PC-9 (cell line): ENCODE measurements at places on chromosomes 11 and 22. TPM values are rescaled to one million over a fixed set of nuclear protein-coding genes. Genes with fewer than 3 reads are reported as not detected.

The ETS1 gene
- 18.9 and 23.3 TPM in 2 replicates for total RNA-seq

The EXPH5 gene
- 23.3 and 36.3 TPM in 2 replicates for total RNA-seq

- H3K27me3 ChIP-seq = no peaks in the 10 kb centered on the region
- no peaks in the 10 kb centered on the region for H3K4me1 ChIP-seq
- no peak overlapping the region for H3K4me3 ChIP-seq
- no peak overlapping the region for H3K27ac ChIP-seq
These were observed 175.7 kb upstream of the CARD18 start for GRCh38 chr11:105315287-105315686.

The BARX2 gene
- total RNA-seq = 13.4 and 16.5 TPM in 2 replicates

- DNase-seq = no peak
- H3K36me3 ChIP-seq = no peaks in the 10 kb centered on the region
- H3K27me3 ChIP-seq = 0 out of 2 replicates have a peak, but pooled peaks cover 3% of the 10 kb centered on the region
- H3K27ac ChIP-seq = no peak within 1 kb of the TSS
- H3K4me1 ChIP-seq = no peaks in the 10 kb centered on the region
These were observed at the start of gene OR8H1 for GRCh38 chr11:56292154-56292553. Gene OR8H1 (minus strand): TSS chr11:56292254. CDS start chr11:56291062, 1,192 bp downstream.

GRCh38 chr11:100808904-100809491 is 121.9 kb downstream of the ARHGAP42 start:
- H3K27ac ChIP-seq = no peak overlapping the region
- no peak for DNase-seq

GRCh38 chr11:129408865-129409444 is 33.3 kb downstream of the BARX2 start:
- H3K27ac ChIP-seq = no peak overlapping the region
- no peaks in the 10 kb centered on the region for H3K27me3 ChIP-seq
- no peak for DNase-seq
- H3K4me1 ChIP-seq = 0 out of 2 replicates have a peak, but pooled peaks cover under 1% of the 10 kb centered on the region

GRCh38 chr11:66950112-66950535 is 8.1 kb downstream of the PC start:
- H3K36me3 ChIP-seq = no peaks in the 10 kb centered on the region
- H3K4me1 ChIP-seq = peaks cover 18% of the 10 kb centered on the region
- peak; percentile 94 for DNase-seq
- H3K4me3 ChIP-seq = no peak overlapping the region
- H3K27ac ChIP-seq = peak overlapping the region; percentile 72

The SIRT3 gene
- total RNA-seq = 26.0 and 35.0 TPM in 2 replicates

- no peak overlapping the region for H3K27ac ChIP-seq
- no peaks in the 10 kb centered on the region for H3K27me3 ChIP-seq
- H3K4me3 ChIP-seq = no peak overlapping the region
- H3K36me3 ChIP-seq = no peaks in the 10 kb centered on the region
- DNase-seq = no peak
These were observed 2.1 kb upstream of the RNF26 start for GRCh38 chr11:119332111-119332765.

DNA sequence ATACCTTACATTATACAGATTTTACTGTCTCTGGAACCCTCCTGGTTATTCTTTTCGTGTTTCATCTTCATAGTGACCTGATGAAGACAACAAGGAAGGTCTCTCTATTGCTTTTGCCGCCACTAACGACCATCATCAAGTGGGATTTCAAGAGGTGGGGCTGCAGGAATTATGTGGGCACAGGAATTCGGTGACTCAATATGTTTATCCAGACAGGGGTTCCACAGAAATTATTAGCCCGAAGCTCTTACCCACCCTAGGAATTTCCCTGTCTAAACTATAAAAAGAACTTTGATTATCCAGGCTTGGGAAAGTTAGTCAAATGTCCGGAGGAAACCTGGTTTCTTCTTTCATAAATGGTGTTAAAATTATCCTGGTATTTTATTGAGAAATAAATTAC is 566.8 kb upstream of the TENM4 start:
- no peaks in the 10 kb centered on the region for H3K4me1 ChIP-seq
- H3K36me3 ChIP-seq = no peaks in the 10 kb centered on the region
- DNase-seq = no peak
- H3K27ac ChIP-seq = no peak overlapping the region
- no peaks in the 10 kb centered on the region for H3K27me3 ChIP-seq
- H3K4me3 ChIP-seq = no peak overlapping the region

The UBQLN3 gene
- total RNA-seq = not detected in 2 replicates

- peaks cover 37% of the 10 kb centered on the region for H3K4me1 ChIP-seq
- no peak for DNase-seq
- no peaks in the 10 kb centered on the region for H3K36me3 ChIP-seq
- H3K27ac ChIP-seq = peak overlapping the region; percentile 88
- H3K27me3 ChIP-seq = no peaks in the 10 kb centered on the region
These were observed 54.1 kb downstream of the WNT11 start for GRCh38 chr11:76152086-76152681.
